ENCODE measurements at places on chromosomes 4 and X. TPM values are rescaled to one million over a fixed set of nuclear protein-coding genes. Genes with fewer than 3 reads are reported as not detected.

Gene CYLC1
- total RNA-seq: not detected

- no peak overlapping the region for H3K27ac ChIP-seq
- H3K4me1 ChIP-seq: no peaks in the 10 kb centered on the region
- H3K36me3 ChIP-seq: no peaks in the 10 kb centered on the region
- H3K4me3 ChIP-seq: no peak overlapping the region
- DNase-seq: no peak
Measured at GRCh38 chr4:148608968-148609367, 166.8 kb upstream of the NR3C2 start.

GRCh38 chrX:70436343-70436742 is 8.3 kb upstream of the DLG3 start:
- no peaks in the 10 kb centered on the region for H3K4me1 ChIP-seq
- peaks cover 2% of the 10 kb centered on the region for H3K27me3 ChIP-seq
- no peak overlapping the region for H3K4me3 ChIP-seq
- H3K27ac ChIP-seq: no peak overlapping the region

Gene MAGEA2B
- total RNA-seq: 0.97 TPM

DNA sequence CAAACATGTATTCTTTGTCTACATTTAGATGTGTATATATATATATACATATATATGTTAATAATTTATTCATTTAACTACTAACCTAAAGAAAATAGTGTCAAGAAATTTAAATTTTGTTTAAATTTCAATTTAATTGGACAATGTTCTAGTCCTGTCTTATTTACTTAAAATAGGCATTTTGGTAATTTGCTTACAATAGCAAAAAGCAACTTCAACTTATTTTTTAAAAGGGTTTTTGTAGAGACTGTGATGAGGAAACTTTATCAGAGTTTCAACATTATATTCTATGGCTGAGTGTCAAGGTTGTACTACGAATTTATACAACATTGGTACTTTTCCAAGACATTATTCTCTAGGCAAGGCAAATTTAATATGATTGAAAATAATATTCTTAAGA is 212.0 kb upstream of the ARSJ start:
- no peak overlapping the region for H3K27ac ChIP-seq
- H3K4me3 ChIP-seq: no peak overlapping the region
- H3K36me3 ChIP-seq: no peaks in the 10 kb centered on the region
- no peaks in the 10 kb centered on the region for H3K4me1 ChIP-seq

GRCh38 chr4:176090115-176090514 is 24.5 kb downstream of the WDR17 start:
- H3K27me3 ChIP-seq: no peaks in the 10 kb centered on the region
- H3K27ac ChIP-seq: no peak overlapping the region
- H3K36me3 ChIP-seq: no peaks in the 10 kb centered on the region
- no peak for DNase-seq

- no peaks in the 10 kb centered on the region for H3K36me3 ChIP-seq
- no peak overlapping the region for H3K27ac ChIP-seq
- DNase-seq: peak; percentile 40
- H3K27me3 ChIP-seq: peaks cover 5% of the 10 kb centered on the region
- peak overlapping the region; percentile 86 for H3K4me3 ChIP-seq
- H3K4me1 ChIP-seq: peaks cover 14% of the 10 kb centered on the region
Measured at GRCh38 chrX:153469811-153470410, 465 bp downstream of the HAUS7 start.

Gene EGFL6
- not detected for total RNA-seq

- peaks cover 3% of the 10 kb centered on the region for H3K4me1 ChIP-seq
- no peak overlapping the region for H3K27ac ChIP-seq
- H3K4me3 ChIP-seq: no peak overlapping the region
- DNase-seq: no peak
Measured at GRCh38 chrX:14022019-14022418, 7.7 kb downstream of the GEMIN8 start.

- peaks cover 54% of the 10 kb centered on the region for H3K4me1 ChIP-seq
- H3K4me3 ChIP-seq: no peak overlapping the region
- H3K27me3 ChIP-seq: no peaks in the 10 kb centered on the region
- no peak overlapping the region for H3K27ac ChIP-seq
- DNase-seq: no peak
Measured at GRCh38 chr4:169252339-169253112, 18.2 kb downstream of the SH3RF1 start.

DNA sequence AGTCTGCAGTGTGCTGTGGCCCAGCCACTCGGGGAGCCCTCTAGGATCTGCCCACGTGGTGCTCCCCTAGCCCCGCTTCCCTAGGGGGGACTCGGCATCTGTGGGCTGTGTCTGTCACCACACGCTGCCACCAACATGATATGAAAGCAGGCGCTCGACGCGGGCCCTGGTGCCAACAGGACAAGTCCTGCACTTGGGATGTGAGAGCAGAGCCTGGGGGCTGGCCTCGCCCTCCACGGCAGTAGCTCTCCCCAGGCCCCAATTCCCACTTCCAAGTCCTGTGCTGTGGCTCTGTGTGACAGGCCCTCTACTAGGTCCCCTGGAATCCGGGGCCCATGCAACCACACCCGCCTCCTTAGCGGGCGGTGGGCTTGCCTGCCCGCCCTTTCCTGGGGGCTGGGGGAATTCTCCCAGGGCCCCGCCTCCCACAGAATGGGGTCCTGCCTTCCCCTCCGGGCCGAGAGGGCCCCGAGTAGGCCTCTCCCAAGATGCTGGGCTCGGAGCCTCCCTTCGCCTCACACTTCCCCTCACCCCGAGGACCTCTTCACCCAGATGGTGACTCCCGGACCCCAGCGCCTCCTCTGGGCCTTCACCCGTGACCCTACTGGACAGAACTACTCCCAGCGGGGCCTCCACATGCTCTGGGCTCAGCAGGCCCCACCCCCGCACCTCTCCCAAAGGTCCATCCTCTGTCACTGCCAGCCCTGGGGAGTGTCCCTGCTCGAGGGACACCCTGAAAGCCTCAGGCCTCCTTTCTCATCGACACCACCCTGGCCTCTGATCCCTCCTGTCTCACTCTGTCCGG is 11.2 kb downstream of the LRPAP1 start:
- H3K36me3 ChIP-seq: peaks cover 28% of the 10 kb centered on the region
- peaks cover 3% of the 10 kb centered on the region for H3K27me3 ChIP-seq
- DNase-seq: no peak
- H3K4me3 ChIP-seq: no peak overlapping the region
- H3K4me1 ChIP-seq: peaks cover 19% of the 10 kb centered on the region

Gene USP17L11
- total RNA-seq: not detected

DNA sequence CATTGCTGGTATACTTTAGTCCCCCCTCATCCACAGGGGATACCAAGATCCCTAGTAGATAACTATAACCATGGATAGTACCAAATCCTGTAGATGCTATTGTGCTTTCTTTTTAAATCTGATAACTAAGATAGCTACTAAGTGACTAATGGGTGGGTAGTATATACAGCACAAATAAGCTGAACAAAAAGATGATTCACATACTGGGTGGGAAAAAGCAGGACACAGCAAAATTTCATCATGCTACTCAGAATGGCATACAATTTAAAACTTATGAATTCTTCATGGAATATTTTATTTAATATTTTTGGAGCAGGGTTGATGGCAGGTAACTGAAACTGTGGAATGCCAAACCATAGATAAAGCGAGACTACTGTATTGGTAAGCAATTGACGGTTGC is 161.6 kb downstream of the IL15 start:
- no peak for DNase-seq
- no peak overlapping the region for H3K4me3 ChIP-seq
- H3K36me3 ChIP-seq: no peaks in the 10 kb centered on the region
- peaks cover 1% of the 10 kb centered on the region for H3K27me3 ChIP-seq

GRCh38 chrX:11380187-11380844 is 87.1 kb downstream of the AMELX start:
- H3K4me3 ChIP-seq: no peak overlapping the region
- no peaks in the 10 kb centered on the region for H3K27me3 ChIP-seq
- no peaks in the 10 kb centered on the region for H3K36me3 ChIP-seq
- peaks cover 5% of the 10 kb centered on the region for H3K4me1 ChIP-seq

DNA sequence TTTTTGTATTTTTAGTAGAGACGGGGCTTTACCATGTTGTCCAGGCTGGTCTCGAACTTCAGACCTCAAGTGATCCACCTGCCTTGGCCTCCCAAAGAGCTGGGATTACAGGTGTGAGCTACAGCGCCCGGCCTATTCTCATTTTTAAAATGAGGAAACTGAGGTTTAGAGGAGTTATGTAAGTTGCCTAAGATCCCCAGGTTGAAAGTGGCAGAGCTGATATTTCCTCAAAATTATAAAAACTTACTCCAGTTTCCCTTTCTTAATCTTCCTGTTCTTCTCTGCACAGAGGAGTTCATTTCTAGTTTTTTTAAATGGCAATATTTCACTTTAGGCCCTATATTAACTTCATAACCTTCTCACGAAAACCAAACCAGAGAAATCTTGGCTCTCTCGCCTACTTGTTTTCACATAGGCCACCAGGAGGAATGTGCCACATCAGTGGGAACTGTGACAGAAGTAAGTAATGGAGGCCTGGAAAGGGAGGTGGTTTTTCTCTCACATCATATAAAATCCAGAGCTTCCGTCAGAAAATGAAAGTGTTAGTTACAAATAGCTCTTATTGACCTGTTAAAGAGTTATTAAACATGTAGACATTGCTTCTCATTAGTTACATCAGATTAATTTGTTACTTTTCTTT is 16.1 kb upstream of the RS1 start:
- no peaks in the 10 kb centered on the region for H3K36me3 ChIP-seq
- H3K4me3 ChIP-seq: no peak overlapping the region
- H3K27ac ChIP-seq: no peak overlapping the region
- no peak for DNase-seq
- H3K4me1 ChIP-seq: no peaks in the 10 kb centered on the region

DNA sequence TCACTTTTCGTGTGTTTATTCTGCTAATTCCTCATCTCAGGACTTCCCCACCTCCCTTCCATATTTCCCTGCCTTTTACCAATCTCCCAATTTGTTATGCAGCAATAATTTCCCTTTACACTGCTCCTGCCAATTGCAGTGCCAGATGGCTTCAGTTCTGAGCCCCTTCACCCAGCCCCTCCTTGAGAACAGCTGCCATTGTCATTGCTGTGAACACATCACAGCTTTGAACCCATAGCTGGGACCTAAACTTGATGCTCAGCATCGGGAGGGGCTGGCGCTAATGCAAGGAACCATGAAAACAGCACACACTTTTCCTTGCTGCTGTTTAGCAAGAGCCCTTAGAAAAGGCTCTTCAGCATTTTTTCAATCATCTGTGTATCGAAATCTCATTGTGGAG is 104.9 kb downstream of the ALPK1 start:
- no peak overlapping the region for H3K27ac ChIP-seq
- no peak for DNase-seq
- H3K36me3 ChIP-seq: no peaks in the 10 kb centered on the region
- no peak overlapping the region for H3K4me3 ChIP-seq

Gene H2BW2
- not detected for total RNA-seq

DNA sequence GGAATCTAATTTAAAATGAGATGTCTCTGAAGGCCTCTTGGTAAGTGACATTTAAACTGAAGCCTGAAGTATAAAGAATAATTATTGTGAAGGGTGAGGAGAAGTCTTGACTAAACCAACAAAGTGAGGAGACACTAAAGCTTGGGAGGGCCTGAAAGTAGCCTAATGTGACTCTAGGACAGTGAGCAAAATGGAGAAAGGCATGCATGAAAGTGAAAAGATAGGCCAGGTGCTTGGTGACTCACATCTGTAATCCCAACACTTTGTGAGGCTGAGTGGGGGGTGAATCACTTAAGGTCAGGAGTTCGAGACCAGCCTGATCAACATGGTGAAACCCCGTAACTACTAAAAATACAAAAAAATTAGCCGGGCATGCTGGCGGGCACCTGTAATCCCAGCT is 46.9 kb upstream of the SMARCAD1 start:
- H3K4me3 ChIP-seq: no peak overlapping the region
- no peak for DNase-seq
- H3K4me1 ChIP-seq: peaks cover 7% of the 10 kb centered on the region
- peaks cover 11% of the 10 kb centered on the region for H3K36me3 ChIP-seq

Gene CAPN6
- total RNA-seq: 1.5 TPM

Gene RAP1GDS1
- 67.8 TPM for total RNA-seq

- no peak overlapping the region for H3K4me3 ChIP-seq
- no peaks in the 10 kb centered on the region for H3K36me3 ChIP-seq
- peaks cover 1% of the 10 kb centered on the region for H3K27me3 ChIP-seq
- H3K4me1 ChIP-seq: no peaks in the 10 kb centered on the region
Measured at GRCh38 chr4:122635205-122635604, 14.3 kb upstream of the IL21 start.

DNA sequence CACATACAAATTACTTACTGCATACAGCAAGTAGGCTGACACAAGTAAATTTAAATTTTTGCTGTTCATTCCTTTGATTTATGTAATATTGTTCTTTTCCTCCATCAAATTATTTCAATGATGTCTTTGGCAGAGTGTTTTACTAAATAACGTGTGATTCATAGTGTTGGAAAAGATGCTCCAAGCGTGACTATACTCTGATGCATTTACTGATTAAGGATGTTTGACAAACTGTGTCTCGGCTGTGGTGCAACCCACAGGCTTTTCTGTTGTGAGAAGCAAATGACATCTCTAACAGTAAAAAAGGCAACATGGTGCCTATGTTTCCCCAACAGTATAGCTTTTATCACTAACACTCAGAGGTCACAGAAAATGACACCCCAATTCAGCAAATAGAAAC is 540.9 kb downstream of the PPP4R3C start:
- DNase-seq: no peak
- H3K4me1 ChIP-seq: no peaks in the 10 kb centered on the region
- H3K27ac ChIP-seq: no peak overlapping the region
- no peaks in the 10 kb centered on the region for H3K27me3 ChIP-seq
- H3K4me3 ChIP-seq: no peak overlapping the region
- no peaks in the 10 kb centered on the region for H3K36me3 ChIP-seq

GRCh38 chr4:92636038-92636806 is 332.5 kb downstream of the GRID2 start:
- no peaks in the 10 kb centered on the region for H3K36me3 ChIP-seq
- no peak for DNase-seq
- no peak overlapping the region for H3K27ac ChIP-seq
- peaks cover 1% of the 10 kb centered on the region for H3K27me3 ChIP-seq
- H3K4me1 ChIP-seq: no peaks in the 10 kb centered on the region
- no peak overlapping the region for H3K4me3 ChIP-seq

Gene SPOCK3
- 1.9 TPM for total RNA-seq

DNA sequence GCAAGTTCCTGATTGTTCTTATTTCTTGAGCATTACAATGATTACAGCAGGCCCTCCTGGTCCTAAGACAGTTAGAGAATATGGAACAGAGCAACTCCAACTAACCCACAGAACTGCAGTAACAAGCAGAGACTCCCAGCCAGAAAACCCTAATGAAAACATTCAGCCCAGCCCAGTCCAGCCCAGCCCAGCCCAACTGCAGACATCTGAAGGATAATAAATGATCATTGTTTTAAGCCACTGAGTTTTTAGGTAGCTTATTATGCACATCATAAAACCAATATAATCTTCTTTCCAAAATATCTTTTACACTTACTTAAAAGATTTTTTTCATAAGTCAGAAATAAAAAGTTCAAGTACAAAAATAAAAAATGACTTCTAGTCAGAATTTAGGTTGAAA is 51.3 kb downstream of the SPOCK3 start:
- no peak for DNase-seq
- H3K36me3 ChIP-seq: no peaks in the 10 kb centered on the region
- H3K4me3 ChIP-seq: no peak overlapping the region
- H3K4me1 ChIP-seq: peaks cover 22% of the 10 kb centered on the region

Data from endothelial cell (in vitro differentiated cells).